GM04504 (cell line): ENCODE measurements at places on chromosomes 4 and X.

GRCh38 chr4:76326515-76326914 lies 20.0 kb downstream of the STBD1 start:
- DNase-seq: no peak

- DNase-seq: no peak
Observed at GRCh38 chr4:141746026-141746425, 109.6 kb downstream of the IL15 start.

- no peak for DNase-seq
Observed at GRCh38 chr4:57154926-57155325, 44.7 kb upstream of the IGFBP7 start.

- no peak for DNase-seq
Observed at GRCh38 chr4:9976781-9977180, 44.5 kb downstream of the SLC2A9 start.

- DNase-seq: no peak
Observed at GRCh38 chr4:13178621-13179020, 305.5 kb downstream of the RAB28 start.

GRCh38 chr4:124144238-124144654 lies 568.3 kb downstream of the ANKRD50 start:
- peak; percentile 23 for DNase-seq

- DNase-seq: peak; percentile 15
Observed at GRCh38 chrX:135931644-135932487, 38.4 kb downstream of the SAGE1 start.

GRCh38 chrX:154734061-154734781 lies 16.7 kb downstream of the GAB3 start:
- DNase-seq: no peak

DNA sequence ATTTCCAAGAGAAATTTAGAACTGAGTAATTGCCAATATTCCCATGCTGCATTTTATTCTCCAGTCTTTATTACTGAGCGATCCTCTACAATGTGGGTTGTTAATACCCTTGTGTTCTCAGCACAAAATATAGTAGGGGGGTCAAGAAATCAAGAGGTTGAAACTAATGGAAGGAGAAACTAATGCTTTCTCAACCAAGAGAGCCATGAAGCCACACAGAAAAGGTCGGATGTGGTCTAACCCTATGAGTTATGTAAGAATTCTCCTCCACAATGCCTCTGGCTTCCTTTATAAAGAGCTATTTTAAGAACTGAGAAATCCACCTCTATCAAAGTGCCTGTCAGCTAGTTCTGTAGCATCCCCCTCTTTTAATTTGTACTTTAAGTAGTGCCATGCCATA lies 268.5 kb downstream of the CHIC1 start:
- no peak for DNase-seq

DNA sequence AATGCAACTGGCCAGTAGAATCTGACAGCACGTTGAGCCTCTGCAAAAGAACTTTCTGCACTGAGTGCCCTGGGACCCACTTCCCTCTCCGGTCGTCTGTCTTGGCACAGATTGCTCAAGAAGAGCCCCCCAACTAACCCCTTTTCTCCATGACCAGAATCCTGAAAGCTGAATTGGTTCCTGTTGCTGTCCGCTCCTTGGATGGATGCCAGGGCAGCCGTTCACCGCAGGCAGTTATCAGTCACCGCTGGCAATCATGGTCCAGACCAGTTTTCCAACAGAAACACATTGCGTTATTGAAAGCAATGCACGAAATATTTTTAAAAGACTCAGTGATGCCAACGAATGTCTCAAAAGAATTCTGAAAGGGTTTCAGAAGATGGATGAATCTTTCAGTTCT lies 733.7 kb upstream of the FRG1 start:
- no peak for DNase-seq

GRCh38 chr4:108395786-108396185 lies 224.6 kb upstream of the RPL34 start:
- no peak for DNase-seq

- peak; percentile 71 for DNase-seq
Observed at GRCh38 chr4:83252782-83253405, 31.7 kb downstream of the COQ2 start.

- DNase-seq: no peak
Observed at GRCh38 chrX:100411802-100412715, 2.0 kb upstream of the PCDH19 start.
